Myocyte (in vitro differentiated cells): ENCODE measurements at places on chromosomes 3 and 15.
A peak's percentile ranks its signal among the peaks of the same experiment; 100 is the strongest.

- no peak for DNase-seq
Measured at GRCh38 chr3:158785972-158786371, 15.9 kb upstream of the MFSD1 start.

- no peak for DNase-seq
Measured at GRCh38 chr3:45565342-45565741, 29.2 kb upstream of the LIMD1 start.

- no peak for DNase-seq
Measured at GRCh38 chr15:47184908-47185801, 532.1 kb upstream of the SEMA6D start.

DNA sequence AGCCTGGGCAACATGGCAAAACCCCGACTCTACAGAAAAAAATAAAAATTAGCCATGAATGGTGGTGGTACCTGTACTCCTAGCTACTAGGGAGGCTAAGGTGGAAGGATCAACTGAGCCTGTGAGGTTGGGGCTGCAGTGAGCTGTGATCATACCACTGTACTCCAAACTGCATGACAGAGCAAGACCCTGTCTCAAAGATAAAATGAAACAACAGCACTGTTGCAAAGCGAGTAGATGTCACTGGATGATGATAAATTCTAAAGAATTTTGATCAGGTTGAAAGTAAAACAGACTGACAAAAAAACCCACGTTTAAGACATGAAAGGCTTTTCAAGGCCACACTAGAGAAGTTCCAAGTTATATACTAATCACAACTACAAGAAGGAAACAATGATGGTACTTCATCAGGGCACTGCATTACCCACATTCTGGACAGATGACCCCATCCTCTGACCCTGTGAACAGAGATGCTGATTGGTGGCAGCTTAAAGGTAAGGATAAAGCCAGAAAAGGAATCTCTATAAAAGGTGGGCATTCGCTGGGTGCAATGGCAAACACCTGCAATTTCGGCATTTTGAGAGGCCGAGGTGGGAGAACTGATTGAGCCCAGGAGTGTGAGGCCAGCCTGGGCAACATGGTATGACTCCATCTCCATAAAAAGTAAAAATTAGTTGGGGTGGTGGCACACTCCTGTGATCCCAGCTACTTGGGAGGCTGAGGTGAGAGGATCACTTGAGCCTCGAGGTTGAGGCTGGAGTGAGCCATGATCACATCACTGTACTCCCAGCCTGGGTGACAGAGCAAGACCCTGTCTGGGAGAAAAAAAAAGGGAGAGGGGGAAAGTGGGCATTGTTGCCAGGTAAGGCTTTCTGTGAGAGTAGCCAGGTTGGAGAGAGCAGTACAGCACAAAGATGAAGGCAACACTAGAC, 59.2 kb downstream of the TBL1XR1 start:
- no peak for DNase-seq

- DNase-seq: no peak
Measured at GRCh38 chr3:190238871-190239270, 83.4 kb downstream of the CLDN1 start.

GRCh38 chr3:39176025-39176714, 16.2 kb downstream of the XIRP1 start:
- no peak for DNase-seq

GRCh38 chr15:64310036-64310435, 45.9 kb downstream of the CSNK1G1 start:
- no peak for DNase-seq

DNA sequence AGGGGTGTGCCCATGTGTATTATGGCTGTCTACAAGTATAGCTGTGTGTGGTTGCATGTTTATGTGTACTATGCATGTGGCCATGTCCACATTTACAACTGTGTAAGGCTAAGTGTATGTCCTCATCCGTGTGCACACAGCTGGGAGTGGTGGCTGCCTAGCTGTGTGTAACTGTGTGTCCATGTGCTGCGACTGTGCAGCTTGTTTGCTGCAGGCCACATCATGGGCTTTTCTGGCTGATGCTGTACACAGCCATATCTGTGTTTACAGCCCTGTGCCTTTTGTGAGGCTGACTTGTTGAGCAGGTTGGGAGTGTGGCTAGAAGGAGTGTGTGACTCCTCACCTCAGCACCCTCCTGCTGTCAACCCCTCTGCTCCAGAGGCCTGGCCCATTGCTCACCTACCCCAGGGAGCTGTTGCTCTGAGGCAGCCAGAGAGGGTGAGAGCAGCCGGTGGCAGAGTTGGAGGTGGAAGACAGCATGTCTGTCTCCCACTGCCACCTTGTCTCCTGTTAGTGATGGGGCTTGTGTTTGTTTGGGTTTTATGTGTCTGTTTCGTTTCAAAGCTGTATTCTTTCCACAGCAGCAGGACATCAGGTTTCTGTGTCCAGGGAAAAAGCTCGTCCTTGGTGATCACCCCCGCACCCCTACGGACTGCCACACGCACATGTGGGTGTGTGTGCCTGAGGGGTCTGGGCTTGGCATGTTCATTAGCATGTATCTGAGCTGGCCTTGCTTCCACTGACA, 1.4 kb upstream of the GRM2 start:
- no peak for DNase-seq

DNA sequence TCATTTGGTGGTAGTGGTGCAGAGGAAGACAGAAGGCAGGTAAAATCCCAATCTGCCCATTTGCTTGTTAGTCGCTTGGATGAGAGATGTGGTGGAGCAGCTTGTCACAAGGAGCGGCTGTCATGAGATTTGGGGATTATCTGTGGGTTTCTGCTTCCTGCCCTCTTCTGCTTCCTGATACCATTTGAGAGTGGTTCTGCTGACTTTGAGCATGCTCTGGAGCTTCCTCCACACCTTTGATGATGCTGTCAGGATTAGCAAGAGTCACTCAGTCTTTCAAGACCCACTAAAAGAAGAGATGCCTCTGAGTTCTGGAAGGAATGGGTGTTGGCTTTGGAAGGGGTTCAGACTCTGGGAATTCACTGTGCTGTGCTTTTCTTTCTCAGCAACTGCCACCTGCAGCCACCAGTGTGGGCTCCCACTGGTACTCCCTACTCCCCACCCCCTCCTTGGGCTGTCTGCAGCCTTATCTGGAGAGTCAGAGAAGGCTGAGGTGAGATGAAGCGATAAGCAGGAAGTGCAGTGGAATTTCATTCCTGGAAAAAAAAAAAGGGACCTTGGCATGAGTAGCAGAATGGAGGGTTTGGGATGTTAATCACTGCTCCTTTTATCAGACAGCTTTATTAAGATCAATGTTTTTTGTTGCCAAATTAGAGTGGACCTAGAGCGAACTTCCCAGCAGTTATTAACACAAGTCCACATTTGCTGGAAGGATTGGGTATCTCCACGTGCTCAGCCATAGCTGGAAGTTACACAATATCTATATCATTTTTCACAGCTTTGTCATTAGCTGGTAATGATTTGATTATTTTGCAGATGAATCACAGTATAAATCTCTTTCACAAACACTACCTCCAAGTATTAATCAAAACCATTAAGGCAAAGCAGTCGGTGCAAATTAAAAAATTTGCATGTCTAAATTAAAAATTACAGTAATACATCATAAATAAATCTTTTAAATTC, 233.0 kb upstream of the SATB1 start:
- DNase-seq: no peak

DNA sequence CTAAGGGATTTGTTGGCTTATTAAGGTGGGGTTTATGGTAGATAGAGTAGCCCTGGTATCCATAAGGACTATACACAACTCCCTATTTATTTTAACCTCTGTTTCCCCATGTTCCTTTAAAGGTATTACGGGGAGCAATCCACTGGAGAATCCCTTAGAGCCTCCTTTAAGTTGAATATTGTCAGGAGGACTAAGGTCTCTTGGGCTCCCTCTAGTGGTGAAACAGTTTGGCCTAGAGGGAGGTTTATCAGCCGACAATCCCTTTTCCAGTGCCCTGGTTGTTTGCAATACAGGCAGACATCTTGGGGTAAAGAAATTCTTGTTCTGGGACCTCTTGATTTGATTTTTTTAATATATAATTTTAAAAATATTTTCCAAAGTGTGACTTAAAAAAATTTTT, 12.9 kb downstream of the OPA1 start:
- DNase-seq: peak; percentile 69

DNA sequence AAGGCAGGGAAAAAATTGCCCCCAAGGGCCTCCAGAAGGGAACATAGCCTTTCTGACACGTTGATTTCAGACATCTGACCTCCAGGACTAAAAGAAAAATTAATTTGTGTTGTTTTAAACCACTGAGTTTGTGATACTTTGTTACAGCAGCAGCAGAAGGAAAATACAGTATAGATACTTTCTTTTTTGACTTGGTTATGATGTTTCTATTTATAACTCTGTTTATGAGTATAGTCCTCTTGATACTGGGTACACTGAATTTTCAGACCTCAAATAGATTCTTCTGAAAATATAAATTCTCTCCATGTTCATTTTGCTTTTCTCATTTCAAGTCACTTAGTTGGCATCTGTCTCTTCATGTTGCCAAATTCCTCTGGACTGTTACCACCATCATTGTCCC, 44.4 kb upstream of the ST3GAL6 start:
- no peak for DNase-seq

DNA sequence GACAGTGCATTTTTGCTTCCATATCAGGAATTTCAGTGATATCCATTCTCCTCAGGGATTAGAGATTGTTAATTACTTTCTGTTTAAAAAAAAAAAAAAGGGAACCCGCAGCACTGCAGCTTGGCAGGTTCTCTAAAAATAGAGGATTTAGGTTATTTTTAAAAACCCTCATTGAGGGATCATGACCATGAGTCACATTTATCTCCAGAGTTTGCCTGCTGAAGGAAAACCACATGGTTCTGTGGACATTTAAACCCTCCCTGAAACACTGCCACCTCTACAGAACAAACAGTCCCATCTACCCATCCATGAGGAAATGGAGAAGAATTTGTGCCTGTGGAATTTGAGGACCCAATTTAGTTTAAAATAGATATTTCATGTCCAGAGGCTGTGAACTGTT, 66.2 kb upstream of the UBE2E1 start:
- peak; percentile 82 for DNase-seq
